Activated CD4-positive, CD25-positive, alpha-beta regulatory T cell treated with anti-CD3 and anti-CD28 coated beads, Interleukin-2, amount 50 U/mL, for 16 hours (primary cell): ENCODE measurements at places on chromosomes 6 and 20.

GRCh38 chr6:35663447-35664235 is 25.1 kb downstream of the FKBP5 start:
- no peak for DNase-seq

DNA sequence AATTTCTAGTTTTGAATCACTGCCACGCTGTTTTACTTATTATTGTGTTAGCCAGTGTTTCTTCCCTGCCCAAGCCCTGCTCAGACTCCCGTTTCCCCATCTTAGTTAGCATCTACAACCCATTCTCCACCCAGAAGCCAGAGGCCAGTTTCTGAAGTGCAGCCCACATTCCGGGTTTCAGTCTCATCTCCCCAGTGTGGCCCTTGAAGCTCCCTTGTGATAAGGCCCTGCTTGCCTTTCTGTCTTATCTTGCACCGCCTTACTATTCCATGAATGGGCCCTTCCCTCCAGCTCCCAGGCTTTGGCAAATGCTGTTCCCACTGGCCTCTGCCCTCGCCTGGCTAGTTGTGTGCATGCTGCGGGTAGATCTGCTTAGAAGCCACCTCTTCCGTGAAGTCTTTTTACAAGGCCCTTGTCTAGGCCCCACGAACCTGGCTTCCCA is 41.1 kb downstream of the TOX2 start:
- no peak for DNase-seq

DNA sequence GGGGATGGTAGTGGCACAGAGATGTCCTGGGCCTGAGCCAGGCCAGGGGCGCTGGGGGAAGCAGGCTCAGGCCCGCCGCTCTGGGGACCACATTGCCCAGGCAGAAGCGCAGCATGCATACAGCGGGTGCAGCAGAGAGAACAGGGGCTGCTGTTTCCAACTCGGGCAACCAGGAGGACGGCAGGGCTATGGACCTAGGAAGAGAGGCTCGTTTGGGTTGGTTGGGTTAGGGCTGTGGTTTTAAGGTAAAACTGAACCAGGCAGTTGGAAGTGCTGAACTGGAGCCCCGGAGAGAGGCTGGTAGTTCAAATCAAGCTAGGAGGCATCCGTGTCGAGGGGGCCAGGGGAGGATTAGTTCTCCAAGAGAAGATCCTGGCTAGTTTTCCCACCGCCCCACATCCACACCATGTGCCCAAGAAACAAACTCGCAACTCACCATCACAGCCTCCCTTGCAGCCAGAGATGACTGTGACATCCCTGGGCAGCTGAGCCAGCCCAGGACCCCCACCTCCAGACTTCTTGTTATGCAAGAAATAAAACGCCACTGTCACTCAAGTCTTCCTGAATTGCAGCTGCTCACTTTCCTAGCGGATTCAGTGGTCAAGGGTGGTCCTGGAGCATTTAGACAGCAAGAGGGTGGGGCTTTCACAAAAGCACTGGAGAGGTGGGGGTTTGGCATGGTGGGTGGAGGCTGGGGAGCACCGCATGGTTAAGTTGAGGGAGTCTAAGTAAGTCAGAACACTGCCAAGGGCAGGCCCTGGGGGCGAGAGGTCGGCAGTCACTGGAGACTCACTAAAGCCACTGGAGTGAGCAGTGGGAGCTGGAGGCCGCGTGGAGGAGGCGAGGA is 161.2 kb downstream of the GRM4 start:
- DNase-seq = no peak

DNA sequence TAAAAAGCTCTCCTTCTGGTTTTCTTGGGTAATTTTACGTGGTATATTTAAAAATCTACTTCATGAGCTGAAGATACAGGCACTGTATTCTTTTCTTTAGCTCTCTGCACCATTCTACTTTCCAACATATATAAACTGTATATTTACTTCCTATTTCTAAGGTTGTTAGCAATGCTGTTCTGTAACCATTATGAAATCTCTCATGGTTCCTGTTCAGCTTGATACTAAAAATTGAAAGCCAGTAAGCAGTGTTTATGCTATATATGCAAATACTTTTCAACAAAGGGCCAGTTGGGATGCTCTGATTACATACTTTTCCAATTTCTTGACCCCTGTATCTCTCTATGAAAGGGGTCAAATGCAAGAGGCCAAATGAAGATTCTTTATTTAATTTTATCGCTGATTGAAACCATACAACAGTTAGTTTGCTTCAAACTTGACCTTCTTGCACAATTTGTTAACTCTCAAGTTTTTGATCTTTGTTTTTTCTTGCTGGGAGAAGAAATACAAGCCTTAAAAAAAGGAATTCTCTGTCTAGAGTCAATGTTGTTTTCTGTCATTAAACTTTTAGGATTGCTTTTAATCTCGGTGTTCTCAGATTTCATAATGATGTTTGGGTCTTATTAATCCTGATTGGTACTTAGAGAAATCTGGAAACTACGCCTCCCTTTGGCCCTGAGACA is 223.2 kb downstream of the PRL start:
- DNase-seq = no peak

DNA sequence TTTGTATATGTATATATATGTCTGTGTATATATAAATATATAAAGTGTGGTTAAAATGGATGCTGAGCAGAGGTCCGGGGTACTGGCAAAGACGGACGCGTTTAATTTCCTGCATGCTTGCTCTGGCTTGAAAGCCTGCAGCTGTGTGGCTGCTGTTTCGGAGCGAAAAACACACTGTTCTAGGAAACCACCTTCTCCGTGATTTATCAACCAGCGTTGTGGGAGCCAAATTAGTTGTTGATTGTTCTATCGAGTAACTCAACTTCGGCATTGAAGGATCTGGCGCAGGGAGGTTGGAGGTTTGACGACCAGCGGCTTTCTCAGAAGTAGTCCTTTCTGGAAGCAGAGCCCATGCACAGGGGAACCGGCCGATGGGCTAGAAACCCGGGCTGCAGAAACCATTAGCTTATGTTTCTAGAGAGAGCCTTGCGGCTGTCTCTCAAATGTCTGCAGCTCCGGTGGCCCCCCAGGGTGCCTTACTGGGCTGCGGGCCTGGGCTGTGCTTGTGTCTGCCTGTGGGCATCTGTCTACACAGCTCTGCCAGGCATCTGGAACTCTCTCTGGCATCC is 81.8 kb downstream of the EDN3 start:
- DNase-seq = no peak

DNA sequence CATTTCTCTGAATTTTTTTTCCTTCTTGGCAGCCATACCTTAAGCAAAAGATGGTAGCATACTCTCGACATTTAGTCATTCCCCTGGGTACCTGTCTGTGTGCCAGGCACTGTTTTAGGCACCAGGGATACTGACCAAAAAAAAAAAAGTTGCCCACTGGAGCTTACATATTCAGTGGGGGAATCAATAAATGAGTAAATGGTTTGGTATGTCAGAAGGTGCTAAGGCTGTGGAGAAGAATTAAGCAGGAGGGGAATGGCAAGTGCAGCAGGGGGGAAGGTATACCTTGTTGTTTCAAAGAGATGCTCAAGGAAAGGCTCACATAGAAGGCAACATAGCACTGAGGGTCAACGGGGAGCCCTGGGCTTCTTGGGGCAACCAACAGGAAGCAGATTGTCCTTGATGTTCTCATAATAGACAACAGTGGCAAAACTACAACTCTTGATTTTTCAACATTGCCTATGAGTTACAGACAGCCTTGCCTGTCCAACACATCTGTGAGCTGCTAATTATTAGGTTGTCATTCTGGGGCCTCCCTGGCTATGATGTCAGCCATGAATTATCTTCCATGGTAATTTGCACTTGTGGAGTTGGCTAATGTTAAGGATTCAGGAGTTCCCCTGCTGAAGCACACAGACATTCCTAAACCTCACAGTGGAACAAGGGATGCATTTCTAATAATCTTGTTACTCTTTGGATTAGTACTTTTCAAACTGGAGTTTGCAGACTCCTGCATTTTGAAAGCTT is 19.6 kb downstream of the NT5E start:
- DNase-seq = no peak

DNA sequence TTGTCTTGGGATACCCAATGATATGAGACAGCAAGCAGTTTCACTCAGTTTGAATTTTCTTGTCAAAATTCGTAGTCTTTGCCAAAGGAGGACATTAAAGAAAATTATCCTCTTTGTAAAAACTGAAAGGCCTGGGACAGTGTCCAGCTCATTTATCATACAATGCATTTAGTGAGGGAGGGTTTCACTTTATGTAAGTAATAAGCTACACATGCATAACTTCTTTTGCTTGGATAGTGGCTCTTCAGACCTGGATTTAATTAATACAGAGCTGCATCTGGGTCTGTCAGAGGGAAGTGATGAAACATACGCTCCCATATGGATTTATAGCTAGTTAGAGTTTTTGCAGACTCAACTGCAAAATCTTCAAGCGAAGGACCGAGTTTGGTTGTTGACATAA is 175.6 kb downstream of the PHACTR1 start:
- no peak for DNase-seq

GRCh38 chr6:87182321-87182720 is 27.0 kb downstream of the ZNF292 start:
- no peak for DNase-seq

DNA sequence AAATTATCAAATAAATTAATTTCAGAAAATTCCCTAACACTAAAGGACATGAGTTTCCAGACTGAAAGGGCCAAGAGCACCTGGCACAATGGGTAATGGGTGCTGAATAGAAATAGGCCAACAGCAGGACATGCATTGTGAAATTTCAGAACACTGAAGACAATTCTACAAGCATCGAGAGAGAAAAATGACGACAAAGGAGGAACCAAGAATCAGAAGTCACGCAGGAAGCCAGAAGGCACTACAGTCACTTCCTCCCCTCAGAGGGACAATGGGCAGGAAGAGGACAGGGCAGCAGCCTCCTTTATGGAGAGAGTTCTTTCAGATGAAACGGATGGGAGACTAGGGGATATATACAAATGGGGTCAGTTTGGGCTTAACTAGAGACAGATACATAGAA is 29.6 kb downstream of the PCNA start:
- DNase-seq = no peak

GRCh38 chr6:162713974-162714780 is 13.4 kb downstream of the PRKN start:
- DNase-seq = no peak

GRCh38 chr6:25560865-25561264 is 91.2 kb upstream of the SCGN start:
- DNase-seq = no peak

DNA sequence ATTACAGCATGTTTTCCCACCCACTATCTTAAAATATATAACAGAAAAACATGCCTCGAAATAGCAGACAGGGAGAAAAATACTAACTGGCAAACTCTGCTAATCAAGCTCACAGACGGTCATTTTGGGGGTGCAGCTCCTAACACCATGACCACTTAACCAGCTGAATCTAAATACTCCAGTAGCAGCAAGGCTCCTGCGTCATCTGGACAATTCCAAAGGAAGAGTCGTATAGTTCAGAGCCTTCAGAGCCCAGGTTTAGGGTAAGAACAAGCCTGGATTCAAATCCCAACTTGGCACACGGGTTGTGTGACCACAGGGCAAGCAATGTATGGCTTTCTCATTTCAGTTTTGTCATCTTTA is 81.3 kb upstream of the COL21A1 start:
- no peak for DNase-seq

DNA sequence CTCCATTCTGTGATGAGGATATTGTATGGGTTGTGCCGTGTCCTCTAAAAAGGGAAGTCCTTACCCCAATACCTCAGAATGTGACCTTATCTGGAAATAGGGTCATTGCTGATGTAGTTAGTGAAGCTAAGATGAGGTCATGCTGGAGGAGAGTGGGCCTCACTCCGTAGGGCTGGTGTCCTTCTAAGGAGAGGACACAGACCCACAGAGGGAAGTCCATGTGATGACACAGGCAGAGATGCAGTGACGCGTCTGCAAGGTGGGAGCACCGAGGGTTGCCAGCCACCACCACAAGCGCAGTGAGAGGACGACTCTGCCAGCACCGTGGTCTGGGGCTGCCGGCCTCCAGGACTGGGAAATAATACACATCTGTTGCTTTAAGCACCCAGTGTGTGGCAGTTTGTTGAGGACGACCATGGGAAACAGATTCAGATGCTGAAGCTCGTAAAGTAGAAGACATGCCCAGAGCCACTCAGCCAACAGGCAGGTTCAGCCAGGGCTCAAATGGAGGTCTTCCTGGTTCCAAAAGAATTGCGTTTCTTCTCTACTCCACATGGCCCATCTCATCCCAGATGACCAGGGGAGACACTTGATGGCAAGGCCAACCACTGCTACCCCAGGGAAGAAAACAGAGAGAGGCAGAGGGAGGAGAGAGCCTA is 59.2 kb upstream of the DUSP22 start:
- no peak for DNase-seq
